Stimulated activated CD8-positive, alpha-beta memory T cell treated with anti-CD3 and anti-CD28 coated beads, Interleukin-15, amount 100 ng/mL, for 48 hours (primary cell): ENCODE measurements at places on chromosomes 1 and 21.

DNA sequence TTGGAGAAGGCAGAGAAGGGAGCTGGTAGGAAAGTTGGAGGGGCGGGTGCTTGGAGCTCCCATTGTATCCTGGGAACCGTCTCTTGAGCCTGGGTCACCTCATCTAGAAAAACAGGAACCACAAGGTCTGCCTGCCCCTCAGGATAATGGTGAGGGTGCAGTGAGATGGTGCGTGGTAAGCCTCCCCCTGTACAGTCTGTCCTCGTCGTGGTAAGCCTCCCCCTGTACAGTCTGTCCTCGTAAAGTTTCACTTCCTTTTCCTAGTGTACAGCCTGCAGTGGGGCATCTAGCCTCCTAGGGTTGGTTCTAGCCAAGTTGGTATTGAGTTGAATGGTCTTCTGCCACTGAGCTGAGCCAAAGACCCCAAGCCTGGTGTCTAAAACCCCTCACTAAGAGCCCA is 66.5 kb upstream of the IGSF21 start:
- no peak for DNase-seq

DNA sequence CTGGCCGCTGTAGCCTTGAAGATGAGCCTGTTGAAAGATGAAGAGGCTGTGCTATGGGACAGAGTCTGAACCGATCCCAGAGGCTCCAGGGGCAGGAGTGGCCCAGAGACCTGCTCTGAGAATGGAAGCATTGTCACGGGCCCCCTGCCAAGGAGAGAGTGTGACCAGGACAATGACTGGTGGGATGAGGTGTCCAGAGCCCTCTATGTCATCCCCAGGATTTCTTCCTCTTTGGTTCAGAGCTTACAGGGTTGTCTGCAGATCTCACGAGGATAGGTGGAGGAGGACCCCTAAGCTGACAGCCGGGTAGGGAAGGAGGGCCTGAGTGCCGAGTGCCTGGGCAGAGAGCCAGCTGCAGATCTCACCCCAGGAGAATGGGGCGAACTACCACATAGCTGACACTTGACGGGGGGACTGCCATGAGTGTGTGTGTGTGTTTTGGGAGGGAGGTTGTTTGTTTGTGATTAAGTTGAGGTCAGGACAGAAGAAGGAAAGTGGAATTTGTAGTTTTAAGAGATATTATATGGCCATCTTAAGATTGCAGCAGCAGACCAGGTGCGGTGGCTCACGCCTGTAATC is 25.4 kb downstream of the PIK3CD start:
- DNase-seq: no peak

DNA sequence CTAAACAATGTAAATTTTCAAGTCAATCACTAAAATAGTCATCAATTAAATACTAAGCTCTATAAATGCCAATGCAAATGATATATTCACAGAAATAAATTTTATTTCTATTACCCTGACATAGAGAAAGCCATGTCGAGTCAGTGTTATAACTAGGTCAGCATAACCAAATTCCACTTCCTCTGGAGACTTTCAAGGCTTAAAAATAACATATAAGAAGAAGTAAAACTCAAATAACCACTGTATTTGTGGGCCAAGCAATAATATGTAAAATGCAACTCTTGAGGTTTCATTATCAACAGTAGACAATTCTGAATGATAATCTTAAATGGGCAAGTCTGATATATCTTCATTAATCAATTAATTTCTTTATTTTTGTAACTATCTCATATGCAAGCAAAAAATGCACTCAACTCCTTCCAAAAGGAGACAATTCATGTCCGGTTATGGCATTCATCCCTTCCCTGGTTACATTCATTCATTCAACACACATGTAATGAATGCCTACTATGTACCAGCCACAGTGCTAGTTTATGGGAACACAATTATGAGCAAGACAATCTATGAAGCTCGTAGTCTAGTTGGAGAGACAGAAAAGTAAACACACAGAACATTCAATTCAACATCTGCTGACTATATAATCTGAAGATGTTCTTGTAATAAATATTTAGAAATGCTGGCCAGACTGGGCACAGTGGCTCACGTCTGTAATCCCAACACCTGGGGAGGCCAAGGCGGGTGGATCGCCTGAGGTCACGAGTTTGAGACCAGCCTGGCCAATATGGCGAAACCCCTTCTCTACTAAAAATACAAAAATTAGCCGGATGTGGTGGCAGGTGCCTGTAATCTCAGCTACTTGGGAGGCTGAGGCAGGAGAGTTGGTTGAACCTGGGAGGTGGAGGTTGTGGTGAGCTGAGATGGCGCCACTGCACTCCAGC is 37.1 kb upstream of the CAP1 start:
- DNase-seq: no peak

DNA sequence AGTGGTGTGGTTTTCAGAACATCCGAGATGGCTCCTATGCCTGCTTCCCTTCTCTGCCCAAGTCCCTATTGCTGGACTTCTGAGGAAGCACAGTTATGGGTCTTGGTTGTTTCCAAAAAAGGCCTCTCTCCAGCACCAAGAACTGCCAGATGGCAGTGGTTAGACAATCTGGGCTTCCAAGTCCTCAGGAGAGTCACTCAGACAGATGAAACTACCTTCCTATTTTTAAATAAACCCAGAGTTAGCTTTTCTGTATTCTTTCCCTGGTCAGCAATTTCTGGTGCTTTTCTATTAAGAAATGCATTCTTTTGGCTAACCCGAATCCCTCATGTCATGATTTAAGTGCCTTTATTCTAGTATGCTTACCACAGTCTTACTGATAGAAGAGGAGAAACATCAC is 245.9 kb downstream of the PRDM2 start:
- DNase-seq: no peak

DNA sequence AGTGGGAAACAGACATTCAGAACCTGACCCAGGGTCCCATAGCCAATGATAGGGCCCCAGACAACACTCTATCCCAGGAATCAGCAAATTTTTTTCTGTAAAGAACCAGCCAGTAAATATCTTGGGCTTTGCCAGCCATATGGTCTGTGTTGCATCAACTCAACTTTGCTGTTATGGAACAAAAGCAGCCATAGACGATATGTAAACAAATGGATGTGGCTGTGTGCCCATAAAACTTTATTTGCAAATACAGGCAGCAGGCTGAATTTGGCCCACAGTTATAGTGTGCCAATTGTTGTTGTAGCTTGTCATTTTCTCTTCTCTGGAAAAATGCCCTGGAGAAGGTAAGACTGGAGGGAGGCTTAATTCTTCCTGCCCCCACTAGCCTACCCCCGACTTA is 431.1 kb upstream of the VAMP3 start:
- DNase-seq: no peak
